ENCODE measurements at places on chromosomes 1 and 21.

- no peak for DNase-seq
Observed at GRCh38 chr1:5338466-5338865, 653.8 kb downstream of the NPHP4 start.

GRCh38 chr1:57926025-57926552 is 502.2 kb upstream of the DAB1 start:
- DNase-seq, result no peak

DNA sequence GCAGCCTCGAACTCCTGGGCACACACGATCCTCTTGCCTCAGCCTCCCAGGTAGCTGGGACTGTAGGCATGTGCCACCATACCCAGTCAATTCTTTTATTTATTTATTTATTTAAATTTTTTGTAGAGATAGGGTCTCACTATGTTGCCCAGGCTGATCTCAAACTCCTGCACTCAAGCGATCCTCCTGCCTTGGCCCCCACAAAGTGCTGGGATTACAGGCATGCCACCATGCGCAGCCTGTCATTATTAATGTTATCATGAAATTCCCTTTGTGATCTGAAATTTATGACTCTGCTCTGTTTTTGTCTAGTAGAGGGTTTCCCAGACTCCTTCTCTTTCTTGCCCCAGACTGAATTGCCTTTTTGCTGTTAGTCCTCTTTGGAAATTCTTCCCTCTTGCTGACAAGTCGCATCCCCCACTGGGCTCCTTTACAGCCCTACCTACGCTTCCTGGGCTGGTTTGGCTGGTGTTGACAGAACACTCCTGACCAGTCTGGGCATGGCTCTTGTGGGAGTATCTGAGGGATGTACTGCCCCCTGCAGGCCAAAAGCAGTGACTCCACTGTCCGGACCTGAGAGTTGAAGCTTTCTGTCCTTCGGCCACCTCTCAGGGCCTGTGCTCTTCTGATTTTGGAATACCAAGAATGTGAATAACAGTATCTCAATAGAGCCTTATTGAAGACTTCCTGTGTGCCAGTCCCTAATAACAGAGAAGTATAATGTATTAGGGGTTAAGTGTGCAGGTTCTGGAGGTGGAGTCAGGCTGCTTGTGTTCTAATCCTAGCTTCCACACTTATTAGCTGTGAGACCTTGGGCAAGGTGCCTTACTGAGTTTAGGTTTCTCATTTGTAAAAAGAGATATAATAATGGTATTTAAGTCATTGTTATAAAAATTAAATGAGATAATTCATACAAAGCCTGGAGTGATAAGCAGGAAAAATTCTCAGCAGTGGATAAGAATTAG is 28.2 kb downstream of the TCEANC2 start:
- DNase-seq, result peak; percentile 33

- no peak for DNase-seq
Observed at GRCh38 chr1:168903237-168903830, 174.3 kb upstream of the DPT start.

DNA sequence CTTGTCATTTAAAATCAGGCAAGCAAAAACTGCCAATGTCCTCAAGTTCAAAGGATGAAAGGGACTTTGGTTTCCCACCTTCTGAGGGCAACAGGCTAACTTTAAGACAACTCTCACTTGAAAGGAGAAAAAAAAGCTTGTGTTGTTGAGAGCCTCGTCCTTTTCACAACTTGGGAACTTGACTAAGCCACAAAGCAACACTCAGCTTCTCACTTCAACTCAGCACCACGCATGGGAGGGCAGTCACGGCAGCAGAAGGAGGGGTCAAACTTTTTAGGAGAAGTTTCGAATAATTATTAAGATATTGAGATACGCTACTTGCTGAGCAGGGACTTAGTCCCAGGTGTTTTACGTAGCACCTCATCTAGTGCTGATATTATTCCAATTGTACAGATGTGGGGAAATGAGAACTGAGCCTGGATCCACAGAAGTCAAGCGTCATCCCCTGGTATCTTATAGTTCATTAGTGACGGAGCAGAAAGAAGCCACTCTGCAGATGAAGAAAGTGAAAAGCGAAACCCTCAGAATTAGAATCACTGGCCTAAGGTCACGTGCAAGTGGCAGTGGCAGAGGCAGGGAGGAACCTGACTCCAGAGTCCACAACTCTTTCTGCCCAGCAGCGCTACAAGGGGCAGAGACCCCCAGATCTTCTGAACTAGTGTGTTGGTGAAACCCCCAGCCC is 83.6 kb downstream of the JAK1 start:
- no peak for DNase-seq

DNA sequence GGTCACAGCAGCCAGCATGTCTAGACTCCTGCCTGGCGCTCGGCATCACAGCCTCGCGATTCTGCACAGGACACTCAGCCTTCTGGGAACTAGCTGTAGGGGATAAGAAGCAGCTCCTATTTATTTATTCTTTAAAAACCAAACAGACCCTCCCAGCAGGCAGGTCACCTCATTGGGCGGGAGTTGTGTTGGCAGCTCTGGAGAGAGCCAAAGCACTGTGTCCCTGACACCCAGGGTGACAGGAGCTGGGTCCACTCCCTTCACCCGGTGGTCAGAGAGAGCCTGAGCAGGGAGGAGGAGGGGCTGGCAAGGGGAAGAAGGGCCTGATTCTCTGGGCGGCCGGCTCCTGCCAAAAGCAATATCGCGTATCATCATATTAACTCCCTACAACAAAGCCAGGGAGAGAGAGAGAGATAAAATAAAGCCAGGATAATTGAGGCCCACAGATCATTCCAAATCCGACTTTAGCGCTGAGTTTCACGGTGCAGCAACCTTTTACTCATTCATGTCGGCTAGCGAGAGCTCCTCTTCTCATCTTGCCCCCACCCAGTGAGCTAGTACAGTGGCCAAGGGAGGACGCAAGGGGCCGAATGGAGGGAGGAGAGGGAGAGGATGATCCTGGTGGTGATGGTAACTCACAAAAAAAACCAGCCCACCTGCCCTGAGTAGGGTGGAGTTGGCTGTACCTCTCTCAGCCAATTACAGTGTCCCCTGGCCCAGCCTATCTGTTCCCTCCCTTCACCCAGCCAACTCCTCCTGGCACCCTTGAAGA is 79.8 kb upstream of the IFFO2 start:
- no peak for DNase-seq

DNA sequence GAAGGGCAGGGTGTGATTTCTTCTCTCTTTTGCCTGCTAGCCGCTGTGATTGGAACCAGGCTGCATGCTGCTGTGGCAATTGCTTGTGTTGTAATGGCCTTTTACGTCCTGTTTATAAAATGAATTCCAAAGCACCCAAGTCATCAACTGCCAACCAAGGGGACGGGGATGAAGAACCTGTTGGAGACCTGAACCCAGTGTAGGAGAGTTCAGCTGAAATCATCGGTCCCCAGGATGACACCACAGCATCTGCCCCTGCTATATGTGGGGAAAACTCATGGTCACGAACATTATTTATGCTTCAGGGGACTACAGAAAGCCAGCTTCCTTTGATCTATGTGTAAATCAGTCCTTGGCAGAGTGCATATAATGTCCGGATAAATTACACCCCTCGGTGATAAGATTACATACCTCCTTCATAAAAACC is 3.8 kb downstream of the TMEM167B start:
- DNase-seq, result no peak

DNA sequence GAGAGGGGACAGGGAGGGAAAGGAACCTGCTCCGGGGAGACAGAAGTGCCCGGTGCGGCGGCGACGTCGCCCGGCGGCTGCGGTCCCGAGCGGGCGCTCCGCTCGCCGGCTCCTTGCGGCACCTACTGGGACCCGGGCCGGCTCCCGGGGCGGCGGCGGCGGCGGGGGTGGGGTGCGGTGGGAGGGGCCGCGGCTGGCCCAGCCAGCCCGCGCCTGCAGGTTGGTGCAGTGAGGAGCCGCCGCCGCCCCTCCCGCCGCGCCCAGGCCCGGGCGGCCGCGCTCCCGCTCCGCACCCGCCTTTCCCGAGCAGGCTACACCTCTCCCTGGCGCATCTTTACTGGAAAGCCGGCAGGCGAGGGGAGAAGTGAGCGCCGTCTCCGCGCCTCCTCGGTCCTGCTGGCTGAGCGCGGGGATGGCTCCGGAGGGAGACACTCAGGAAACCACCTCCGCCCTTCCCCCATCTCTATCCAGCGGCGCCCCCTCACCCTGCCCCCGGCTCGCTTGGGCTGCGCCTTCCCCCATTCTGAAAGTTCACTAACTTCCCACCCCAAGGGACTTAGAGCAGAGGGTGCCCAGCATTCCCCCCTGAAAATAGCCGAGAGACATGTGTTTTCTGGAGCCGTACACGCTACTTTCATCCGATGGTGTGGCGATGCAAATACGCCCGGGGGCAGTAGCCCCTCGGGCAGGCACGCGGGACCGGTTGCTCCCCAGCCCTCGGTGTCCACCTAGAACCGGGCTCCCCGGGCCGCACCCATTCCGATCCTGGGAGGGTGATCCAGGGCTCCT is at the start of gene PLD5:
TSS of gene PLD5 (minus strand) at position 127 of the 789 bp plus-strand sequence.
- DNase-seq, result no peak

DNA sequence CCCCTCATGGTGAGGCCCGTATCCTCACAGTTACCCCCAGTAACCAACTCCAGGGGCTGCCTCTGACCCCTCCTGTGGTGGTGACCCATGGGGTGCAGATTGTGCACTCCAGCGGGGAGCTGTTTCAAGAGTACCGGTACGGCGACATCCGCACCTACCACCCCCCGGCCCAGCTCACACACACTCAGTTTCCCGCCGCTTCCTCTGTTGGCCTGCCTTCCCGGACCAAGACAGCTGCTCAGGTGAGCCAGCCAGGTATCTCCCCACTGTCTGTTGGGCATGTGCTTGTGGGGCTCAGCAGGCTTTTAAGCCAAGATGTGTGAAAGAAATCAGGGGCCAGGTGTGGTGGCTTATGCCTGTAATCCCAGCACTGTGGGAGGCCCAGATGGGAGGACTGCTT is 39.9 kb downstream of the ZBTB17 start:
- DNase-seq, result no peak

DNA sequence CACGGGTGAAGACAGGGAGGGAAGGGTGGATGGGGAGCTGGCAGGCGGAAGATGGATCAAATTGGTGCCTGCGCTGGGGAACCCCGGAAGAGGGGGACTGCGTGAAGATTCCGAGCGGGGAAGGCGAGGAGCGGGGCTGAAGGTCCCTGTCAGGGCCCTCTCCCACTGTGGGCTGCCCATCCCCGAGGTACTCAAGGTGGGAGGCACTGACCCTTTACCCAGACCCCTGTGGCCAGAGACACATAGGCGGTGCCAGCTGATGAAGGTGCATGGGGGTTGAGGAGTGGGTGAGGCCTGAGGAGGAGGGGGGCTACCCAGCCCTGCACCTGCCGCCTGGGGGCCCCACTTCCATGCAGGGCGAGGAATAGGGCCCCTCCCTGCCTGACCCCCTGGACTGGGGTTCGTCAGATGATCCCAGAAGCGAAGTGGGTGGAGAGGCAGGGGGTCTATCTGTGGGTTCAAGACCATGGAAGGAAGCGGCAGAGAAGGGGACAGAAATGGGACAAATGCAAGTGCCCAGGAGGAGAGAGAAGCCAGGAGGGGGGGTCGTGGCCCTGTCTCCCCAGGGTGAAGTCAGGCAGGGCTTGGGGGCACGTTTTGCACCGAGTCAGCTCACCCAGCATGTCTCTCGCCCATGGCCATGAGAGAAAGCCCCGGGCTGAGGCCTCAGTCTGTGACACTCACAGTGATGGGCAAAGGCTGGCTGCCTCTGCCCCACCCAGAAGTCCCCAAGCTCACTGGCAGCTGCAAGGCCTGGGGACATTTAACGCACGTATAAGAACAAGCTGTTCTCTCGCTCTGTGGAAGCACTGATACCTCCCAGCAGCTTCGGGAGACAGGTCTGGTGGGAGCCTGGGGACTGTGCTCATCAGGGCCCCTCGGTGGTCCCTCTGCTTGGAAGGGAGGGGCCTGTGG is 7.0 kb upstream of the MMEL1 start:
- DNase-seq, result no peak

GRCh38 chr1:42723511-42723910 is 16.5 kb downstream of the CLDN19 start:
- DNase-seq, result no peak

- no peak for DNase-seq
Observed at GRCh38 chr1:41840592-41841246, 78.0 kb downstream of the HIVEP3 start.

- DNase-seq, result no peak
Observed at GRCh38 chr21:16536643-16537434, 807.1 kb downstream of the USP25 start.

GRCh38 chr21:31334648-31335121 is 9.4 kb downstream of the TIAM1 start:
- DNase-seq, result no peak

DNA sequence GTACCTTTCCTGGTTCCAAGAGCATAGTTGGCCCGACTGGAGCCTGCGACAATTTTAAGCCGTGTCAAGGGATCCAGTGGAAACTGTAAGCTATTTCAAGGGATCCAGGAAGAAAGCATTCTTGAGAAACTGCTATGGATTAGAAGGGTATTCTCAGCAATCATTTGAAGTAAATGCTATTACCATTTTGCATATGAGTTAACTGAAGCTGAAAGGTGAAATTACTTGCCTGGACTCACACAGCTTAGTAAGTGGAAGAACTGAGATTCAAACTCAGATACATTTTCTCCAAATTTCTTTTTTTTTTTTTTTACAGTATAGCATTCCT is 589 bp downstream of the ZNF684 start:
- DNase-seq, result no peak

GRCh38 chr1:94422115-94422820 is 4.1 kb downstream of the ABCD3 start:
- no peak for DNase-seq
